Effector CD8-positive, alpha-beta T cell (primary cell): ENCODE measurements at places on chromosomes 12 and 14.

DNA sequence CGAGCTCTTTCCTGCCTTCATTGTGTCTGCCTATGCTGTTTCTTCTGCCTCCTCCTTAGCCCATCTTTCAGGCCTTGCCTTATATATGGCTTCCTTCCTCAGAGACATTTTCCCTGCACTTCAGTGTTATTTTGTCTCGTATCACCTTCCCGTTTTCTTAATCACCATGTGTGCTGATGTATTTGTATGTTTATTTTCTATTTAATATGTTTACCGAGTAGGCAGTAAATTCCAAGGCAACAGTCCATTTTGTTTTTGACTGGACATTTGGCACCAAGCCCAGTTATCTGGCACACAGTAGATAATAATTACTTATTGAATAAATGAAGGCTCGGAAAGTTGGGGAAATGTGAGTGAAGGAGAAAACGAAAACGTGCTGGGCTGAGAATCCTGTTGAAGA, 4.6 kb upstream of the POU6F1 start:
- DNase-seq = no peak

DNA sequence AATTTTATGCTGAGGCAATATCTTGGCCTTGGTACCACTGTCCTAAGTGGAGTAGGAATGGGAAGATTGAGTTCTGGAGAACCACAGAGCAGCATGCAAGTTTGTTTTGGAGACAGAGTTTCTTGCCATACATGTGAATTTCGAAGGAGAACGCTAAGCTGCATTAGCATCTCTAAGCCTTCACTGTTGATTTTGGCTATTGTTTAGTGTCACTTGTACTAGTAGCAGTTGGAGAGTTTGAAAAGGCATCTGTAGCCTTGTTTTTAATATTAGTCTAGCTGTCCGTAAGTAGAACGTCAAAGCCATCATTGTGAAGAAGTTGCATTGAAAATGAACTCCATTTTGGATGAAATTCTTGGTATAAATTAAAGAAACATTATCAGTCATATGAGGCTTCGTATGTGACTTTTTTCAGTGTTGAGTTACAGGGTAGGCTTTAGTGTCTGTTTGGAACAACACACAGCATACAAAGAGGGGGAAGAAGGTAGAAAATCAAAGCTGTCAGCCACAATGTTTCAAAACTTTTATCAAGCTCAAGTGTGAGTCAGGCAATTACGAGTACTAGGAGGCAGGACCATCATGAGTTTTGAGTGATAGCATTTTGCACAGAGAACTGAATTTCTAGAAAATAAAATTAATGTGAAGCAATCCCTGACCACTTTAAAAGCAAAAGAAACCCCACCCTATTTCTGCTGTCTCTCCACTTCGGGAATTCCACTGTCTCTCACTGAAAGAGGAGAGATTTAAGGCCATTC, 70.2 kb upstream of the NAV3 start:
- DNase-seq = no peak

DNA sequence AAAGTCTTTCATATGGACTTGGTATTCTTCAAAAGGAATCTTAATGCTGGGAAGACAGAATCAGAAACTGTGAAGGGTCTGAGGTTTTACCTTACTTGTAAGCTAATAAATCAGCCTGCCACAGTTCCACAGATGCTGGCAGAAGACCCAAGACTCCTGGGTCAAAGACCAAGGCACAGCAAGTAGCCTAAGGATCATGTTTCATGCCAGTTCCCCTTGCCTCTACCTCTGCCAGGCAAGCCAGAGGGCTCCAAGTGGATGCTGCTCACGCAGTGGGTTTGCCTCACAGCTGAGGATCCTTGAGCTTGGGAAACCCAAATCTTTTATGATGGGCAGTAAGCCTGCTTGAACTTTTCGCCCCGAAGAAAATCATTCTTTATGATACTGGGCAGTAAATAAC, 15.2 kb upstream of the RXYLT1 start:
- no peak for DNase-seq

DNA sequence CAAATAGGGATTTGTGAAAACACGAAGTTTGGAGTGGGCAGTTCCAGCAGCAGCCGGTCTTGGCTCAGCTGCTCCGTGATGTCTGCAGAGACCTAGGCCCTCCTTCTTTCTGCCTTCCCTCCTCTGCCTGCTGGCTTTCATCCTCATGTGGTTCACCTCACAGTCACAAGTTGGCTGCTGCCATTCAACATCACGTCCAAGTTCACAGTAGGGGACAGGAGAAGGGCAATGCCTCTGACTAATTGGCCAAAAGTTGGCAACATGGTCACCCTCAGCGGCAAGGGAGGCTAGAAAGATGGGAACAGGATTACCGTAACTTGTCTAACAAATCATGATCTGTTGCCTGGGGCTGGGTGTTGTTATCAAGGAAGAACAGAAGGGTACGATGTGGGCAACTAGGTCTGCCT, 7.8 kb upstream of the CACNA2D4 start:
- no peak for DNase-seq

- no peak for DNase-seq
Observed at GRCh38 chr14:55026441-55026792, 482 bp downstream of the WDHD1 start.

DNA sequence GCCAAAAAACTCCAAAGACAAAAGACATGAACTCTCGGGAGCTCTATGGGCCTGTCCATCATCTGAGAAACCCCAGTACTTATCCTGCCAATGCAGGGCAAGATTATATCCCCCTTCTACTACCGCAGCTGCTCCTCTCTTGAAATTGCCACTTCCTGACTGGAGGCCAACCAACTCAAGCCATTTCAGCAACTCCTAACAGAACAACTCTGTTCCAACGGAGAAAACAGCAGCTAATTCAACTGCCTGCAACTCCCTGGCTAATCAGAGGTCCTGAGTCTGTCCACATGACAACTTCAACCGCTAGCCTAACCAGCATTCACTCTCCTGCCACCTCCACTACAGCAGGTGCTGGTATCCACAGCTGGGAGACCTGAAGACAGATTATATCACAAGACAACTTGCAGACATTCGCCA, 24.1 kb downstream of the CEP83 start:
- DNase-seq = no peak
